ENCODE measurements at places on chromosomes 16 and 17.

GRCh38 chr16:58449768-58450167, 50.2 kb upstream of the NDRG4 start:
- no peak overlapping the region for H3K4me3 ChIP-seq
- peaks cover 42% of the 10 kb centered on the region for H3K27me3 ChIP-seq
- DNase-seq = no peak
- peaks cover 2% of the 10 kb centered on the region for H3K4me1 ChIP-seq
- no peak overlapping the region for H3K27ac ChIP-seq
- no peaks in the 10 kb centered on the region for H3K36me3 ChIP-seq

- DNase-seq = no peak
- peaks cover 47% of the 10 kb centered on the region for H3K4me1 ChIP-seq
- H3K4me3 ChIP-seq = peak overlapping the region; percentile 95
- peak overlapping the region; percentile 98 for H3K27ac ChIP-seq
- no peaks in the 10 kb centered on the region for H3K27me3 ChIP-seq
These were observed 28.9 kb downstream of the CPSF4L start for GRCh38 chr17:73232587-73233373.

DNA sequence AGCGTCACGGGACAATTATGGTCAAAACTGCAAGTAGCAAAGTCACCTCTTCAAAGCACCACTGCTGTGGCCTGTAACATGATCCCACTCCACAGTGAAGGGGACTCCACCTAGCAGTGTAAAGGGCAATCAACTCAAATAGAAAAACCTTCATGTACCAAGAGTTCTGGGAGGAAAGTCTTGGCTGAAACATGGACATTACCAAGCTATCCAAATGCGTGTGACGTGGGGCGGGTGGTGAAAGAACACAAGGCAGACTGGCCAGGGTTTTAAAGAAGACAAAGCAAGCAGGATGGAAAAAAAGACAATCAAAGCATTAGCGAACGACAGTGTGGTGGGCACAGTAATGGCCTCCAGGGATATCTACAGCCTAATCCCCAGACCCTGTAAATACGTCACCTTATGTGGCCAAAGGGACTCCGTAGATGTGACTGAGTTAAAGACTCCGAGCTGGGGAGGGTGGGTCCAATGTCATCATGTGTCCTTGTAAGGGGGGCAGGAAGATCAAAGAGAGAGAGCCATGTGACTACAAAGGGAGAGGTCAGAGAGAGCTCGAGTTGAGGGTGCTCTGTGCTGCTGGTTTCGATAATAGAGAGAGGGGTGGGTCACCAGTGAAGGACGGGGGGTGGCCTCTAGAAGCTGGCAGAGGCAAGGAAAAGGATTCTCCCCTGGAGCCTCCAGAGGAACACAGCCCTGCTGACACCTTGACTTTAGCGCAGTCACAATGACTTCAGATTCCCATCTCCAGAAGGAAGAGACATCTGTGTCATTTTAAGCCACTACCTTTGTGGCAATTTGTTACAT, 6.0 kb downstream of the HSDL1 start:
- H3K4me3 ChIP-seq = no peak overlapping the region
- H3K27ac ChIP-seq = no peak overlapping the region

DNA sequence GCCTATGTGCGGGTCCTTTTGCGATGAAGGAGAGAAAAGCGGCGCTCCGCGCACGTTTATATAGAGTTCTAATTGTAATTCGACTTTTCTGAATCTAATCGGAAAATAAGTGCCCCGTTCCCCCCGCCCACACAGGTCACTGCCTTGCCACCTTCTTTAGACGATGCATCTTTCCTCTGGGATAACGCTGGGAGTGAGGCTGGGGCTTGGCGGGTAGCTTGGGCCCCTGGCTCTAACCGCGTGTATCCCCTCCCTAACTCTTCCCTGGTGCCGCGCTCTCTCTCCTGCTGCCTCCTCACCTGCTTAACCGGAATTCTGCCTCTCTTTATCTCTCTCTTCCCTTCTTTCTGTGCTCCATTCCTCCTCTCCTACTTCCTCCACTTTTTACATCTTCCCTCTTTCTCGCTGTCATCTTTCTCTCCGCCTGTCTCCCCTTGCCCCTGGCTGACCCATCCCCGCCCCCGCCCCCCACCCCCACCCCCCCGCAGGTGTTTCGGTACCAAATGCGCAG, 2.6 kb downstream of the LHX1 start:
- H3K36me3 ChIP-seq = peaks cover 6% of the 10 kb centered on the region
- peaks cover 46% of the 10 kb centered on the region for H3K4me1 ChIP-seq
- peaks cover 75% of the 10 kb centered on the region for H3K27me3 ChIP-seq
- H3K27ac ChIP-seq = peak overlapping the region; percentile 73
- DNase-seq = no peak

DNA sequence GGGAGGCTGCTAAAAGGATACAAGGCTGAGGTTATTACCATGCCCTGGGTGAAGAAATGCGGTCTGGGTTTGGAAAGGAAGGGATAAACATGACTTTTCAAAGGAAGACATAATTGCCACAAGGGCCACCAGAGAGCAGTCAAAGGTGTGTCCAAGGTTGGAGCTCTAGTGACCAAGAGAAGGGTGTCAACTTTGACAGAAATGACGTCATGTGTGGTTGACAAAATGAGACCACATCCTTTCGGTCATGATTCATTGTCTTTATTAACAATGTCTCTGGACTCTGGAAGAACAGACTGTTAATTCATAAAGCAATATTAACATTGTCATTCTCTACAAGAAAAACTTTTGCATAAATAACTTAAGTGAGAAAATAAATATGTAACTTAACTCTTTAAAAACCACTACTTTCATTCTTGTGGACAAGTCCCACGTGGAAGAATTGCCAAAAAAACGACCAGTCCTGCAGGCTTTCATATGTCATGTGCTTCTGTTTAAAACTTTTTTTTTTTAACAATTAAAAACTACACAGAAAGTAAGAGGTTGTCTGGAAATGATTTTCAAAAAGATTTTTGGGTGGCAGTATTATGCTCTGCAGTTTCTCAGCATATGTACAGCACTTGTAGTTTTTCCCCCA, 5.0 kb downstream of the SOST start:
- H3K36me3 ChIP-seq = peaks cover 5% of the 10 kb centered on the region
- H3K27ac ChIP-seq = no peak overlapping the region
- peaks cover 81% of the 10 kb centered on the region for H3K27me3 ChIP-seq
- no peaks in the 10 kb centered on the region for H3K4me1 ChIP-seq
- no peak overlapping the region for H3K4me3 ChIP-seq

DNA sequence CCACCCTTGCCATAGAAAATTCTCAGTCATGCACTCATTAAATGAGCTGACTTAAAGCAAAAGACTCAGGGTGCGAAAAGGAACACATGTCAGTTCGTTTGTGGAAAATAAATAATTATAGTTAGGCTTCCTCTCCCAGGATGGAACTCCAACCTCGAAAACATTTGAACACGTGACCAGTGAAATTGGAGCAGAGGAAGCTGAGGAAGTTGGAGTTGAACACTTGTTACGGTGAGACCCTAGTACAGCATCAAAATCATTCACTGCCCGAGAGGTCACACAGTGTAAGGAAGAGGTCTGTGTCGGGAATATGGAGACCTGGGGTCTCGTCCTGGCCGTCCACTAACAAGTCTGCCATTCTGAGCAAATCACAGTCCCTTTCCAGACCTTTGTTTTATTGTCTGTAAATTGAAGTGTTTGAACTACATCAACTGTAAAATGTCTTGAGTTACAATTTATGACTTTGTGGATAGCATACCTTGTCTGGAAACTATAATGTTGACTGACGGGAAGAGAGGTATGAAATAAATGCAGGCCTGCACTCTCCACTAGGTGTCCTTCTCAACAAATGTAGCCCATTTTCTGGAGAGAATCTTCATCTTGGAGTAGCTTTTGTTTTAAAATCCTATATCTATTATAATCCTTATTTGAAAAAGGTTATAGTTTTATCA, 7.7 kb downstream of the PSMD7 start:
- H3K4me1 ChIP-seq = peaks cover 5% of the 10 kb centered on the region
- H3K36me3 ChIP-seq = peaks cover 2% of the 10 kb centered on the region
- no peak overlapping the region for H3K4me3 ChIP-seq
- H3K27me3 ChIP-seq = no peaks in the 10 kb centered on the region
- H3K27ac ChIP-seq = peak overlapping the region; percentile 27
- DNase-seq = no peak

DNA sequence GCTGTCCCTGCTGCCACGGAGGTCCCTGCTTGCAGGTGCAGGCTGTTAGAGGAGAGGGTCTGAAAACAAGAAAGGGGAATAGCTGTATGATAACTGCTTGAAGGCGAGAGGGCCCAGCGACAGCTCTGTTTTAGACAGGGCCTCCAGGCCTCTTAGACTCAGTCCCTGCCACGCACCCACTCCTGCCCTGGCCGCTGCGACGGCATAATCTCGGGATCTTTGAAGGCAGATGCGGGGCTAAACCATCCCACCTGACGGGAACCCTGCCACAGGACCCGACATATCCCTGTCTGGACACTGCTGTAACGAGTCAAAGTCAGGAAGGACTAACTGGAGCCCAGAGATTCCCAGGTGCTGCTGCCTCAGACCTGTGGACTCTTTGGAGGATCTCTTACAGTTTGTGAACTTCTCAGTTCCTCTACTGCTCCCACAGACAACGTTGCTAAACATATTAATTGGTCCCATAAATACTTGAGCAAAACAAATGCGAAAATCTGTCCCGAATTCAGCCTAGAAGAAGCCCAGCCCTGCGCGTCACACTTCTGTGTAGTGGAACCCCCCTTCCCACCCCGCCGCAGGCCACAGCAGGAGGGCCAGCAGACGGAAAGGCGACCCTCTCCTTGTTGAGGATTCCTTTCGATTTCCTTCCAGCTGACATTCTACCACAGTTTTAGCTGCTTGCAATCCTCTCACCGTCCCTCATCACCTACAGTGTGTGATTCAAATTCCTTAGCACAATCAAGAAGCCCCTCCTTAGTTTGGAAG, 998 bp upstream of the TMEM11 start:
- no peak for DNase-seq
- peaks cover 35% of the 10 kb centered on the region for H3K4me1 ChIP-seq
- H3K4me3 ChIP-seq = peak overlapping the region; percentile 94
- no peaks in the 10 kb centered on the region for H3K27me3 ChIP-seq
- peak overlapping the region; percentile 88 for H3K27ac ChIP-seq

- H3K36me3 ChIP-seq = peaks cover 2% of the 10 kb centered on the region
- H3K27me3 ChIP-seq = peaks cover 29% of the 10 kb centered on the region
- no peak overlapping the region for H3K4me3 ChIP-seq
- H3K27ac ChIP-seq = no peak overlapping the region
- DNase-seq = no peak
These were observed 258.0 kb downstream of the ZFHX3 start for GRCh38 chr16:72789921-72790320.

- peaks cover 7% of the 10 kb centered on the region for H3K27me3 ChIP-seq
- H3K4me1 ChIP-seq = no peaks in the 10 kb centered on the region
- no peak overlapping the region for H3K4me3 ChIP-seq
- no peak for DNase-seq
These were observed 14.2 kb upstream of the SYT17 start for GRCh38 chr16:19153876-19154275.

GRCh38 chr16:50478773-50479149, 69.4 kb upstream of the NKD1 start:
- no peaks in the 10 kb centered on the region for H3K36me3 ChIP-seq
- peaks cover 31% of the 10 kb centered on the region for H3K27me3 ChIP-seq
- H3K27ac ChIP-seq = no peak overlapping the region
- peaks cover 9% of the 10 kb centered on the region for H3K4me1 ChIP-seq

DNA sequence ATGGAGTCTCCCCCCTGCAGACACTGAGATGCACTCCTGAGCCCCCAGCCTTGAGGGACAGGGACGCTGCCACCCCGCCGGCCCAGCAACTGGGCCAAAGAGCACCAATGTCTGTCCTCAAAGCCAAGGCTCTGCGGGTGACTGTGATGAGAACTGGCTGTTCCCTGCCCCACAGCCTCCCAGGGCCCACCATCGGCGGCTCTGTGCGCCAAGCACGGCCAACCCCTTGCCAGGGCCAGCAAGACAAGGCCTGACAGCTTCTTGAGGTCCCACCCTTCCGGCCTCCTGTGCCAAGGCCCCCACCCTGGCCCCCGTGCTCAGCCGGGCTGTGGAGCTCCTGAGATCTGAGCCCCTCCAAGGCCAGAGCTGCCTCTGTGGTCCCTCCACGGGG, 34.2 kb upstream of the PABPN1L start:
- no peak overlapping the region for H3K4me3 ChIP-seq
- H3K36me3 ChIP-seq = no peaks in the 10 kb centered on the region
- peaks cover 3% of the 10 kb centered on the region for H3K4me1 ChIP-seq
- H3K27me3 ChIP-seq = peaks cover 4% of the 10 kb centered on the region

- H3K27ac ChIP-seq = no peak overlapping the region
- peaks cover 15% of the 10 kb centered on the region for H3K4me1 ChIP-seq
- H3K4me3 ChIP-seq = no peak overlapping the region
- H3K27me3 ChIP-seq = no peaks in the 10 kb centered on the region
- peaks cover 9% of the 10 kb centered on the region for H3K36me3 ChIP-seq
These were observed 32.7 kb upstream of the NAT9 start for GRCh38 chr17:74808714-74809430.

- H3K36me3 ChIP-seq = peaks cover under 1% of the 10 kb centered on the region
- DNase-seq = no peak
These were observed 43.4 kb upstream of the PRSS54 start for GRCh38 chr16:58338205-58338604.

DNA sequence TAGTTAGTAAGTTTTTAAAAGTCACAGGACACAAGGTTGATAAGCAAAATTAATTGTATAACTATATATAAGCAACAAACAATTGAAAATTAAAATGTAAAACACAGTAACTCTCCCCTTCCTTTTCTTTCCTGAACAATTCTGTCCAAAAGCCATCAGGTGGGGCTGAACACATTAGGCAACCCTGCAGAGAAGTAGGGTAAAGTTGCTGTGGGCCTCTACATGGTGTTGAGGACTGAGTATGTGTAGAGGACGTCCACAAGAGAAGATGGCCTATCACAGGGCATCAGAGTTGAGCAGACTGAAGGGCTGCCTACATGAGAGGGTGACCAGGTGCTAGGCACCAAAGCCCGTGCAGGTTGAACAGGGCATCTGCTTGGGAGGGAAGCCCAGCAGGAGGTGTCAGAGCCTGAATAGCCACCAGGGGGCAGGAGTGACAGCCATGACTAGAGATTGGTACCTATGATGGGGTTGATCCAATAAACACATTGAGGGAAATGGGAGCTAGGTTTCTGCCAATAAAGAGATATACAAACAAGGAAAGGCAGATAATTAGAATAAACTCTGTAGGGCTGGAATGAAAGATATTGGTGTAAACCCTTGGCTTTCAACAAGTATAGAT, 415.1 kb downstream of the NPIPA8 start:
- no peak overlapping the region for H3K27ac ChIP-seq
- DNase-seq = peak; percentile 10
- H3K4me3 ChIP-seq = no peak overlapping the region
- peaks cover 27% of the 10 kb centered on the region for H3K27me3 ChIP-seq
- H3K4me1 ChIP-seq = no peaks in the 10 kb centered on the region
